ENCODE measurements at places on chromosomes 5 and 9.

GRCh38 chr5:56639476-56639875 lies 175.9 kb upstream of the MAP3K1 start:
- DNase-seq, result no peak

- DNase-seq, result no peak
Observed at GRCh38 chr5:52743970-52744369, 43.7 kb upstream of the ITGA1 start.

DNA sequence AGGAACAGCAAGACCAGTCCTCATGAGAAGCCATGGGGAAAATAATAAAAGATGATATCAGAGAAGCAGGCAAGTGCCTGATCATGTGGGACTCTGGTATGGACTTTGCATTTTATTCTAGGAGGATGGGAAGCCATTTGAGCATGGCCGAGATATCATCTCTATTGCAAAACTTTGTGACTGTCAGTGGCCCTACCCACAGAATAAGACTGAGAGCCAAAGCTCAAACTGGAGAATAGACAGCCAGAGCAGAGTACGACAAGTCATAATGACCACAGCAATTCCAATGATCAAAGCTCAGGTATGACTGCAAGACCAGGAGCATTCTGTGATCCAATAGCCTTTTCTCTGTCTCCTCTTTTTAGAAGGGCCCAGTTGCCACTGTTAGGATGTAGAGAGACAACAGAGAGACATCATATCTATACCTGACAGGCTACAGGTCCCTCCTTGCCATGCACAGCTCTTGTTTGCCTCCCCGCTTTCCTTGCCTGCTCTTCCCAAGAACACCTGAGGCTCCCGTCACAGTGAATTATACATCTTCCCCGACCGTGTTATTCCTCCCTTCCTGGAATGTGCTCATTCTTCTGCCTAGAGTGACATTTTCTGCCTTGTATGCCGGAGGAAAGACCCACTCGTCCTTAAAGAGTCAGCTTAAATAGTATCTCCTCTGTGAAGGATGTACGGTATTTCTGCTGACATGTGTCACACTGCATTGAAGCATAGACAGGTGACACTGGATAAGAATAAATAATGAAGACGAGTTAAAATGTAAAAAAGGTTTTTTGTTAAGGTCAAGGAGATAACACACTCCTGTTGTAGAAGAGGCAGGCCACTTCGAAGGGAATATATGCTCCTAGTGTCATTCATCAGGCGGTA lies 248.7 kb upstream of the MAP3K1 start:
- no peak for DNase-seq

- no peak for DNase-seq
Observed at GRCh38 chr9:126449725-126450667, 123.4 kb downstream of the MVB12B start.

All from amygdala (tissue), 56 donors.